HS-27A (cell line): ENCODE measurements at places on chromosomes 12 and 14.

- no peak for DNase-seq
Observed at GRCh38 chr12:49972641-49973360, at the start of gene AQP6. Gene AQP6, plus strand, starts transcription at chr12:49972947. Its CDS starts 227 bp downstream, at chr12:49973174.

DNA sequence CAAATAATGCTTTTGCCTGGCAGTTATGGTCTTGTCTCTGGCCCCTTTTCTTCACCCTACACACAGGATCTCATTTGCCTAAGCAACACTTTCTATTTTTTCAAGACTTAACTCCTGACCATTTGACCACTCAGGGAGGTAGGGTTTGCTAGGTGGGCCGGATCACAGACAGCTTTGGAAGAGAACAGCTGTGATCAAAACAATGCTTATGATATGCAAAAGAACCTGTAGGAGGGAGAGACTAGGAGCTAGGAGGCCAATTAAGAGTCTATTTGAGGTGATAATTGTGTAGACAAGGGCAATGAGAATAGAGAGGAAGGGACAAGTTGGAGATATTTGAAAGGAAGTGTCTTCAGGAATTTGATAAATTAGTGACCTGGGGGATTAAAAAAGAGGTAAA lies 12.3 kb upstream of the DACT1 start:
- DNase-seq, result no peak

- no peak for DNase-seq
Observed at GRCh38 chr12:130880411-130880885, 8.6 kb downstream of the RAN start.

DNA sequence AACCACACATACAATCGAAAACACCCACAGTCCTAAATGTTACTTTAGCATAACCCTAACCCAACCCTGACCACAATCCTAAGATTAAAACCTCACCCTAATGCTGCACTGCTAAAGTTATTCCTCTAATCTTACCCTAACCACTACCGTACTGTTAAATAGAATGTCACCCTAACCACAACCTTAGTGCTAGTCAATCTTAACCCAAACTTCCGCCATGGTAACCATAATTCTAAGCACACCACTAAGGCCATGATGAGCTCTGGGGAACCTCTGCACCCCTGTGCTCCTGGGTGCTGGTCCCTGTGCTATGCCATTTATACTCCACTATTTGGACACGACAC lies 38.0 kb downstream of the LTBP2 start:
- no peak for DNase-seq

DNA sequence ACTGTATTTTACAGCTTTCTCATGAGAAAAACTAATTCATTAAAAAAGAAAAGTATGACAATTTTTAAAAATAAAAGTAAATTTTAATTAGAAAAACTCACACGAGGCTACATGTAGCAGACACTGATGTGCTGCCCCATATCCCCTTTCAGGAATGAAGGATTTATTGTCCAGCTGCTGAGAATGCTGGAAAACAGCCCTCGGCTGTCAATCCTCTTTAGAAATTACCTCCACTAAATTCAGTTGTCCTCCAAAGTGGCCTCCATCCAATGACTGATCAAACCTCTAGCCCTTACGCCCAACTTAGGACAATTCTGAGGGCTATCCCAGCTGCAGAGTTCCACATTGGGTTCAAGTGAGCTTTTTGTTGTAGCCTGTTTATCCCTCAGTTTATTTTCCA lies 29.8 kb upstream of the AP4S1 start:
- no peak for DNase-seq

GRCh38 chr12:127728285-127728684 lies 538.7 kb upstream of the TMEM132C start:
- no peak for DNase-seq

GRCh38 chr12:67483871-67484554 lies 164.5 kb upstream of the DYRK2 start:
- no peak for DNase-seq

- no peak for DNase-seq
Observed at GRCh38 chr12:674272-674781, 11.1 kb upstream of the NINJ2 start.

- DNase-seq, result no peak
Observed at GRCh38 chr12:126243814-126244440, 1178.7 kb downstream of the AACS start.

GRCh38 chr12:24743941-24744793 lies 204.7 kb downstream of the BCAT1 start:
- no peak for DNase-seq

DNA sequence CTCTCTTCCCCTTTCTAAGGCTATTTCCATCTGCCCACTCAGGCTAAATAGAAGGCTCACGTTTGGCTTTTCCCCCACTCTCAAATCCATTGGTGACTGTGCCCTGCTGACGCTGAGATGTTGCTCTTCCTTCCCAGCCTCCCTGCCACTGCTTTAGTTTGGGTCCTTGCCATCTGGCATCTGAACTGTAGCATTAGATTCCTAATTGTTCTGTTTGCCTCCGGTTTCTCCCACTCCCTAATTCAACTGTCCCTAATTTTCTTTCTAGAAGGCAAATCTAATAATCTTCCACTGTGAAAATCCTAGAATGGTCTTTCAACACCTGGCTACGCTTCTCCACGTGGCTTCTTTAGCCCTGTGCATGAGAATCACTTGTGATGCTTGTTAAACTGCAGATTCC lies 37.6 kb upstream of the SMOC1 start:
- DNase-seq, result no peak
